ENCODE measurements at places on chromosomes 2 and 18.

DNA sequence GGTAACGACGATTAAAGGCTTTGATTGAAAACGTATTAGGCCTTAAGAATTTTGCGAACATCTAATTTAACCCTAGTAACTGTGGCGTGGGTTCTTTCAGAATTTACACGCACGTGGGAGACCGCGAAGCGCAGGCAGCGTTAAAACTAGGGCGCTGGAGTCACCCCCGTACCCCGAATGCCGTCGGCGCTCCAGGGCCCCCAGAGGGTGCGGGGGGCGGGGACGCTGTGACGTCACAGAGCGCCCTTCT, 673 bp upstream of the SMCHD1 start:
- peaks cover 10% of the 10 kb centered on the region for H3K4me1 ChIP-seq
- peak overlapping the region; percentile 98 for H3K27ac ChIP-seq
- peak overlapping the region; percentile 94 for H3K4me3 ChIP-seq
- DNase-seq = no peak

GRCh38 chr2:128662051-128662471, 343.4 kb upstream of the HS6ST1 start:
- no peaks in the 10 kb centered on the region for H3K27me3 ChIP-seq
- H3K4me3 ChIP-seq = no peak overlapping the region
- H3K36me3 ChIP-seq = no peaks in the 10 kb centered on the region
- no peaks in the 10 kb centered on the region for H3K4me1 ChIP-seq

DNA sequence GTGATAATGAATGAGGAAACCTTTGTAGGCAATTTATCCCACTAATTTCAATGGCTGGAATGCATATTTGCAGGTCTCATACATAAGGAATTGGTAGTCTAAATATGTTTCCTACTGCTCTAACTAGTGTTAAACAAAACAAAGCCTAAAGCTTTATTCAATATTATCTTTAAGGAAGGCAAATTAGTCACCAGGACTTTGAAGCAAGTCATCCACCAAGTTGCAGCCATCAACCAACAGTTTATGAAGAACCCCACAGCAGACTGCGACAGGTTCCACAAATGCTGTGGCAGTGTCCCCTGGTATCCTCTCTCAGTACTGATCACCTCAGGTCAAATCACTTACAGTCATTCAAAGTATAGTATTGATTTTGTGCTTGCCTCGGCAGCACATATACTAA, 181.5 kb upstream of the ZFP36L2 start:
- no peaks in the 10 kb centered on the region for H3K36me3 ChIP-seq
- no peak overlapping the region for H3K27ac ChIP-seq
- H3K4me3 ChIP-seq = no peak overlapping the region
- DNase-seq = no peak
- H3K27me3 ChIP-seq = no peaks in the 10 kb centered on the region
- peaks cover 44% of the 10 kb centered on the region for H3K4me1 ChIP-seq

DNA sequence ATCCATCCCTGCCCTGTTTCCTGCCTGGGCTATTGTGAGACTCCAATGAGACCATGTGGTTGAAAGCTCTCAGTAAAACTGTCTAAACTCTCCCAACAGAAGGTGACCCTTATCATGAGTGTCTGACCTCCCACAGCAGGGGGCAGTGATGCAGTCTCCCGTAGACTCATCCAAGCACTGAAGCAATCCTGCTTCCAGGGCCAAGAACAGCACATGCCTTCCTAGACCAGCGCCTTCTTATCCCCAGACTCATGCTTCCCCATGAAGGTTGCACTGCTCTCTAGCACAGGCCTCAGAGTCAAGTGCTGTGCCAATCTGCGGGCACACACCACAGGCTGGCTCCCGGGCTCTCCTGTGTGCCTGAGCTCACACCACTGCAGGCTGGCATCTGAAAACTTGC, 112.3 kb downstream of the TNS1 start:
- H3K36me3 ChIP-seq = peaks cover 98% of the 10 kb centered on the region
- H3K4me3 ChIP-seq = no peak overlapping the region
- H3K4me1 ChIP-seq = no peaks in the 10 kb centered on the region
- DNase-seq = peak; percentile 87
- H3K27me3 ChIP-seq = no peaks in the 10 kb centered on the region

GRCh38 chr2:10211844-10212422, 89.4 kb downstream of the RRM2 start:
- no peak for DNase-seq
- no peaks in the 10 kb centered on the region for H3K27me3 ChIP-seq
- no peaks in the 10 kb centered on the region for H3K4me1 ChIP-seq
- H3K36me3 ChIP-seq = no peaks in the 10 kb centered on the region

DNA sequence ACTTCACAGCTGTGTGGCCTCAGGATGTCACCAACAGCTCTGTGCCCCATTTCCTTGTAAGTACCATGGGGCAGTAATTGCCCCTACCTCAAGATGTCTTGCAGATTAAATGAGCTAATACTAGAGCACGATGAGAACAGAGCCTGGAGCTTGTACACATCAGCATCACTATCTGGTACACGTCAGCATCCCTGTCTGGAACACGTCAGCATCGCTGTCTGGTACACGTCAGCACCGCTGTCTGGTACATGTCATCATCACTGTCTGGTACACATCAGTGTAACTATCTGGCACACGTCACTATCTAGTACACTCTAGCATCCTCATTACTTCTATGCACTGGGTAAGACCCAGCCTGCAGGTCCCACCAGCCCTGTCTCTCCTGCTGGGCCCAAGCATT, 37.2 kb downstream of the AQP12A start:
- DNase-seq = no peak
- H3K36me3 ChIP-seq = no peaks in the 10 kb centered on the region
- H3K4me1 ChIP-seq = no peaks in the 10 kb centered on the region
- H3K27ac ChIP-seq = no peak overlapping the region
- no peak overlapping the region for H3K4me3 ChIP-seq

GRCh38 chr2:8234253-8234652, 447.6 kb upstream of the ID2 start:
- H3K27ac ChIP-seq = no peak overlapping the region
- no peak overlapping the region for H3K4me3 ChIP-seq
- no peaks in the 10 kb centered on the region for H3K36me3 ChIP-seq
- H3K4me1 ChIP-seq = no peaks in the 10 kb centered on the region
- H3K27me3 ChIP-seq = no peaks in the 10 kb centered on the region

DNA sequence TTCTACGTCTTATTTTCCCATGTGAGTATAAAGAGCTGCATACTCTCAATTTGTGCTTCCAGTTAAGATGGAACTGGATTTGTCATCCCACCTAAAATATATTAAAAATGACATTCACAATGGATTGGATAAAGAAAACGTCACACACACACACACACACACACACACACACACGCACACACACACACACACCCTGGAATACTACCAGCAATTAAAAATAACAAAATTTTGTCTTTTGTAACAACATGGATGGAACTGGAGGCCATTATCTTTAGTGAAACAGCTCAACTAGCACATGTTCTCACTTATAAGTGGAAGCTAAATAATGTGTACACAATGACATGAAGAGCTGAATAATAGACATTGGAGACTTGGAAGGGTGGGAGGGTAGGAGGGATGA, 3.8 kb upstream of the QPCT start:
- H3K27ac ChIP-seq = no peak overlapping the region
- no peak for DNase-seq
- no peaks in the 10 kb centered on the region for H3K27me3 ChIP-seq

GRCh38 chr18:2471523-2471922, 99.8 kb downstream of the METTL4 start:
- H3K27ac ChIP-seq = no peak overlapping the region
- H3K4me1 ChIP-seq = no peaks in the 10 kb centered on the region
- no peak overlapping the region for H3K4me3 ChIP-seq
- DNase-seq = no peak

GRCh38 chr18:49865401-49865800, 52.1 kb upstream of the ACAA2 start:
- H3K4me3 ChIP-seq = no peak overlapping the region
- H3K36me3 ChIP-seq = no peaks in the 10 kb centered on the region
- no peaks in the 10 kb centered on the region for H3K4me1 ChIP-seq
- no peak overlapping the region for H3K27ac ChIP-seq
- peaks cover 4% of the 10 kb centered on the region for H3K27me3 ChIP-seq

GRCh38 chr2:118801151-118801550, 46.3 kb downstream of the EN1 start:
- no peak overlapping the region for H3K27ac ChIP-seq
- H3K36me3 ChIP-seq = no peaks in the 10 kb centered on the region
- no peak for DNase-seq
- H3K27me3 ChIP-seq = peaks cover 10% of the 10 kb centered on the region

DNA sequence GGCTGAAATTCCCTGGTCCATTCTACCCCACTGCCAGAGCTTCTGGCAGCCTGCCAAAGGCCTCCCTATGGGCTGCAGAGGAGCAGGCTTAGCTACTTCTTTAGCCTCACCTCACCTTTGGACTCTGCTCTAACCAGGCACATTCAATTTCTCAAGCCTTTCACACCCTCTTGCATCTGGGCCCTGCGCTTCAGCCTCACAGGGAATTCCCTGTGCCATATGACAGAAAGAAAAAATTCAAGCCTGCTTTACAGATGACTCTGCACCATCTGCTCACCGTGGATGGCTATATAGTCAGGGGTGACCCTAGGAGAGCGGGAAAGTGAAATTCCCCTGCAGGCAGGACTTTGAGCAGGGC, 62.5 kb downstream of the REEP1 start:
- no peaks in the 10 kb centered on the region for H3K27me3 ChIP-seq
- peaks cover 13% of the 10 kb centered on the region for H3K4me1 ChIP-seq

- no peak for DNase-seq
- H3K27me3 ChIP-seq = no peaks in the 10 kb centered on the region
- H3K36me3 ChIP-seq = peaks cover 5% of the 10 kb centered on the region
- no peaks in the 10 kb centered on the region for H3K4me1 ChIP-seq
- H3K4me3 ChIP-seq = no peak overlapping the region
These were observed 38.2 kb downstream of the PLEKHM3 start for GRCh38 chr2:207987025-207987716.

GRCh38 chr2:217937446-217937845, 65.3 kb downstream of the TNS1 start:
- H3K4me1 ChIP-seq = peaks cover 59% of the 10 kb centered on the region
- H3K36me3 ChIP-seq = peaks cover 31% of the 10 kb centered on the region
- no peaks in the 10 kb centered on the region for H3K27me3 ChIP-seq
- peak overlapping the region; percentile 98 for H3K27ac ChIP-seq
- no peak for DNase-seq

GRCh38 chr2:46967990-46968647, 52.5 kb upstream of the MCFD2 start:
- H3K36me3 ChIP-seq = no peaks in the 10 kb centered on the region
- H3K27ac ChIP-seq = peak overlapping the region; percentile 58
- DNase-seq = peak; percentile 96
- H3K27me3 ChIP-seq = no peaks in the 10 kb centered on the region

DNA sequence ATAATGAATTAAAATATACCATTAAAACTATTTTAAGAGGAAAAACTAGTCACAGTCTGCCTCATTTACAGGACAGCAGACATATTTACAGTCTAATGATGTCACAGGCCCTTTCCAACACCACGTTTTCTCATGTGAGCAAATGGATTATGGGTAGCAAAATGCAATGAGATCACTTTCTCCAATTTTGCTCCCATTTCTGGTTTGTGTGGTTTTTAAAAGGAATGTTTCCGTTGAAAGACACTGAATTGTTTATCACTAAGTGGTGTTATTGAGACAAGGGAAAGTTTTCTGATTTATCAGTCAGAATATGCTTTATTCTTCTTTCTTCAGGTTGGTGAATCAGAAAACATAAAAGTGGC, 11.4 kb upstream of the NR4A2 start:
- no peaks in the 10 kb centered on the region for H3K27me3 ChIP-seq
- no peaks in the 10 kb centered on the region for H3K36me3 ChIP-seq
- no peak overlapping the region for H3K4me3 ChIP-seq

GRCh38 chr18:58541789-58542425, 87.0 kb downstream of the ALPK2 start:
- H3K36me3 ChIP-seq = no peaks in the 10 kb centered on the region
- no peak overlapping the region for H3K27ac ChIP-seq
- H3K4me3 ChIP-seq = no peak overlapping the region
- DNase-seq = no peak
- peaks cover 3% of the 10 kb centered on the region for H3K4me1 ChIP-seq
- peaks cover 3% of the 10 kb centered on the region for H3K27me3 ChIP-seq

DNA sequence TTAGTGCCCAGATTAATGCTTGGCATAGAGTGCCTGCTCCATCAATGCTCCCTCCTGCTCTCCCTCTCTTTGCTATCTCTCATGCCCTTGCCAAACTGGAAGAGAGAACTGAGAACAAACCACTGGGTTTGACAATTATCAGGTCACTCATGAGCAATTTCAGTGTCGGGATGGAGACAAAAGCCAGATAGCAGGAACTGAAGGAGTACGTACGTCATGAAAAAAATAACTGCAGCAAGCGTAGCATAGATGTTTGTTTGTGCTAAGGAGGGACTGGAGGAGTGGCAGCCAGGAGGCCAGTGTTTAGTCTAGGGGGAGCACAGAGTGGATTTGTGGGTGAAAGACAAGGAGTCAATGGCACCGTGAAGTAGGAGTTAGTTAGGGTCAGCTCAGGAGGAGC, 113.3 kb downstream of the POLE4 start:
- H3K36me3 ChIP-seq = no peaks in the 10 kb centered on the region
- no peak for DNase-seq
- H3K4me1 ChIP-seq = no peaks in the 10 kb centered on the region
- no peak overlapping the region for H3K27ac ChIP-seq
- H3K4me3 ChIP-seq = no peak overlapping the region
- no peaks in the 10 kb centered on the region for H3K27me3 ChIP-seq

GRCh38 chr18:9992973-9993520, 79.2 kb downstream of the VAPA start:
- H3K27me3 ChIP-seq = no peaks in the 10 kb centered on the region
- H3K27ac ChIP-seq = no peak overlapping the region
- no peaks in the 10 kb centered on the region for H3K4me1 ChIP-seq
- no peaks in the 10 kb centered on the region for H3K36me3 ChIP-seq
- H3K4me3 ChIP-seq = no peak overlapping the region
- DNase-seq = no peak

DNA sequence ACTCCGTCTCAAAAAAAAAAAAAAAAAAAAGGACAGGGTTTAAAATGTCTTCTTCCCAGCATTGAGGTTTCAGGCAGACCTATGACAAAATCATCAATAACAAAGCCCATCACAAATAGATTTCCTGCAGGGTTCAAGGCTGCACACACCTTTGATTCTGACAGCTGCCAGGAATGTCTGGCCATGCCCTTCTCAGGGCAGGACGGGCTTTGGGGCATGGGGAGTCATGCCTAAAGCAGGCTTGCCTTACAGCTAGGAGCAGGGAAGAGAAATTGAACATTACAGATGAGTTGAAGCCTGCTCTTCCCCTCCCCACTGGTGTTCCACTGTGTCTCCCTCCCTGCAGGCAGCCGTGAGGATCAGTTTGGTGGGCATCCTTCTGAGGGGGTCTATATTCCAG, 3.7 kb downstream of the PRELID3A start:
- H3K4me1 ChIP-seq = peaks cover 23% of the 10 kb centered on the region
- H3K27me3 ChIP-seq = no peaks in the 10 kb centered on the region
- no peak for DNase-seq
- H3K4me3 ChIP-seq = no peak overlapping the region
- no peaks in the 10 kb centered on the region for H3K36me3 ChIP-seq

- no peaks in the 10 kb centered on the region for H3K27me3 ChIP-seq
- no peaks in the 10 kb centered on the region for H3K36me3 ChIP-seq
- H3K4me3 ChIP-seq = no peak overlapping the region
- no peak overlapping the region for H3K27ac ChIP-seq
- H3K4me1 ChIP-seq = no peaks in the 10 kb centered on the region
These were observed 80.5 kb upstream of the AFF3 start for GRCh38 chr2:100222844-100223243.
